ENCODE measurements at places on chromosomes 5 and 9. TPM values are rescaled to one million over a fixed set of nuclear protein-coding genes. Genes with fewer than 3 reads are reported as not detected.

DNA sequence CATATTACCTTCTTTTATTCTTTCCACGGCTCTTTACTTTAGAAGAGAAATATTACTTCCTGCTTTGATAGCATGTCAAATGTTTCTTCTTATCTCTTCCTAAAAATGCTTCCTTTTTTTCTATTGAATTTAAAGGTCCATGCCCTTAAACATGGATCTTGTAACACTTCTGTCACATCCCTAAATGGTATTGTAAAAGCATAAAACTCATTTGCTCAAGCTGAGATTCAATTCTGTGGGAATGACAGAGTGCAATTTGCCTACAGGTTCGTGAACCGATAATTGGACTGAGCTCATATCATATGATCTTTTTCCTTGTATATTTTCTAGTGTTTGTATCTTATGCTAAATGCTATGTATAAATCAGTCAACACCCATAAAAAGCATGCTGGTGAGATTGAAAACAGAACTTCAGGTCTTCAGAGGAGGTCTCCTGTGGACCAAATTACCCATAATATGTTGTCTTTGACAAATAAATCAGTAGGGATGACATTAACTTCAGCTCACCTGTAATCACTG lies 429.3 kb downstream of the TMEM232 start:
- H3K4me1 ChIP-seq, result no peaks in the 10 kb centered on the region
- H3K27me3 ChIP-seq, result peaks cover 2% of the 10 kb centered on the region
- H3K36me3 ChIP-seq, result no peaks in the 10 kb centered on the region
- no peak overlapping the region for H3K4me3 ChIP-seq
- no peak for DNase-seq

DNA sequence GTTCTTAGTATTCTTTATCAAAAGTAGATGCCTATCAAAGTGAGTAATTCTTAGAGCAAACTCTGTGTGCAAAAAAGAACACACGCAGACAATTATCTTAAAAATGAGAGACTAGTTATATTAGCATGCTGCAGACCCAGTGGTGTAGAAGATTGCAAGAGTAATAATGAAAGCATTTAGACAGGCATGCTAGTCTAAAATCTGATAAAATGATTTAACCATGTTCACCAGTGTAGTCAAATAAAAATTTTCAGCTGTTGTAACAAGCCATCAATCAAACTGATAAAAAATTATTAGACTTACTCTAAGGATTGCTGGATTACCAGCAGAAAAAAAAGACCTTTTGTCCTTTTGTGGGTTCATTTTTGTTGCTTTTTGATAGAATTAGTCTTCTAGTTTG lies 241.9 kb upstream of the TLE4 start:
- H3K36me3 ChIP-seq, result no peaks in the 10 kb centered on the region
- no peak for DNase-seq
- H3K4me1 ChIP-seq, result no peaks in the 10 kb centered on the region
- H3K4me3 ChIP-seq, result no peak overlapping the region
- no peak overlapping the region for H3K27ac ChIP-seq
- H3K27me3 ChIP-seq, result no peaks in the 10 kb centered on the region

GRCh38 chr9:91496351-91496750 lies 72.7 kb upstream of the NFIL3 start:
- peaks cover 8% of the 10 kb centered on the region for H3K27me3 ChIP-seq
- no peak for DNase-seq
- H3K27ac ChIP-seq, result no peak overlapping the region

DNA sequence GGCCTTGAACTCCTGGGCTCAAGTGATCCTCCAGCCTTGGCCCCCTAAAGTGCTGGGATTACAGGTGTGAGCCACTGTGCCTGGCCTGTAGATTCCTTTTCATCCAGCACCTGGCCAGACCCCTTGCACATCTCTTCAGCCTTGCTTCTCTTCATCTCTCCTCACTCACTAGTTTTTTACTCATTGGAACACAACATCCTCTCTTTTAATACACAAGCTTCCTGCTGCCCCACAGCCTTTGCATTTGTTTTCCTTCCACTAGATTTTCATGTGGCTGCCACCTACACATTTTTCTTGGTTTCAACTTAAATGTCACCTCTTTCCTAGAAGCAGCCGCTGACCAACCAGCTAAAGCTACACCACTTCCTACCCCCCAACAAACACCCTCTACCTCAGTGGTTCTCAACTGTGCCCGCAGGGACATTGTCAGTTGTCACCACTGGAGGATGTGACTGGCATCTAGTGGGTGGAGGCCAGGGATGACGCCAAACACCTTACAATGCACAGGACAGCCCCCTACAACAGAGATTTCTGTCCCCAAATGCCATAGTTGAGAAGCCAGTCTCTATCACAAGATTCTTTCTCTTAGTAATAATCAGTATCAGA lies 33.7 kb downstream of the HAVCR1 start:
- H3K4me1 ChIP-seq, result peaks cover 88% of the 10 kb centered on the region
- H3K27ac ChIP-seq, result peak overlapping the region; percentile 90
- peak; percentile 95 for DNase-seq
- peak overlapping the region; percentile 56 for H3K4me3 ChIP-seq
- H3K36me3 ChIP-seq, result peaks cover 3% of the 10 kb centered on the region

GRCh38 chr9:93260263-93261066 lies 76.5 kb downstream of the WNK2 start:
- peaks cover 5% of the 10 kb centered on the region for H3K27me3 ChIP-seq
- H3K4me1 ChIP-seq, result no peaks in the 10 kb centered on the region
- no peak overlapping the region for H3K27ac ChIP-seq
- DNase-seq, result no peak
- no peak overlapping the region for H3K4me3 ChIP-seq
- H3K36me3 ChIP-seq, result no peaks in the 10 kb centered on the region

Gene NTNG2
- polyA plus RNA-seq, result 0.27 TPM

Gene SLIT3
- polyA plus RNA-seq, result not detected

Gene FBP2
- polyA plus RNA-seq, result not detected

Data from immature natural killer cell (primary cell).